ENCODE measurements at places on chromosomes 5 and 9. TPM values are rescaled to one million over a fixed set of nuclear protein-coding genes. Genes with fewer than 3 reads are reported as not detected.
A peak's percentile ranks its signal among the peaks of the same experiment; 100 is the strongest.

DNA sequence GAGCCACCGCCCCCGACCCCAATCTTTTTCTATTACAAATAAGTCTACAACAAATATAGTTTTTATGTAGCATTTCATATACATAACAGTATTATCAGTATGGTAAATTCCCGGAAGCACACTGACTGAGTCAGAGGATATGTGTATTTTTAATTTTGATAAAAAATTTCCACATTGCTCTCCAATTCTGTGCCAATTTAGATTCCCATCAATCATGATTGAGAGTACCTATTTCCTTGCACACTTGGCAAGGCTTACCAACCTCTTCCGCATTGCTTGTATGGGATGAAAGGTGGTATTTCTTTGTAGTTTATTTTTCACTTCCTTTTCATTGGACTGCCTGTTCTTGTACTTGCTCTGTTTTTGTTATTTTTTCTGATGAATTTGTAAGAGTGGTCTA is 204.6 kb downstream of the RFX3 start:
- H3K36me3 ChIP-seq, result no peaks in the 10 kb centered on the region
- no peak overlapping the region for H3K27ac ChIP-seq

DNA sequence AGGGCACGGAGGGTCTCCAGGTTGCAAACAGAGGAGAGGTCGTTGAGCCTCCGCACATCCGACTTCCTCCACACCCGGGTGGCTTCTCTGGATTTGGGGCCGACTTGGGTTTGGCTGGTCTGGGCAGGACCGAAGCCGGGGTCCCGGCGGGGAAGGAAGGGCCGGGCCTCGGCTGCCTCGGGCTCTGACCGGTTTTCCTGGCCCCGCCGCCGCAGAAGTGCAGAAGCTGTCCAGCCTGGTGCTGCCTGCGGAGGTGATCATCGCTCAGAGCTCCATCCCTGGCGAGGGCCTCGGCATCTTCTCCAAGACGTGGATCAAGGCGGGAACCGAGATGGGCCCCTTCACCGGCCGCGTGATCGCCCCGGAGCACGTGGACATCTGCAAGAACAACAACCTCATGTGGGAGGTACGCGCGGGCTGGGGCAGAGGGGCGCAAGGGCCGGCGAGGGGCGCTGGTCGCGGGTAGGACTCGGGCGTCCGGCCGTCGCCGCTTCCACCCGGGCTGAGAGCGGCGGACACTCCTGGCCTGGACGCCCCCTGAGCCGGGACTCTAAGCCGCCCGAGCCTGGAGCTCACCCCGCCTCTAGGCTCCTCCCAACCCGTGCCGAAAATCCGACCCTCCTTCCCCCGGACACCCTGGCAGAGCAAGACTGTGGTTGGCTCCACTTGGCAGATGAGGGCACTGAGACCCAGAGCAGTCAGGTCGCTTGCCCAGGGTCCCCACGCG is 2.2 kb downstream of the PRDM12 start:
- no peaks in the 10 kb centered on the region for H3K4me1 ChIP-seq
- H3K27ac ChIP-seq, result no peak overlapping the region
- H3K36me3 ChIP-seq, result no peaks in the 10 kb centered on the region
- DNase-seq, result no peak

DNA sequence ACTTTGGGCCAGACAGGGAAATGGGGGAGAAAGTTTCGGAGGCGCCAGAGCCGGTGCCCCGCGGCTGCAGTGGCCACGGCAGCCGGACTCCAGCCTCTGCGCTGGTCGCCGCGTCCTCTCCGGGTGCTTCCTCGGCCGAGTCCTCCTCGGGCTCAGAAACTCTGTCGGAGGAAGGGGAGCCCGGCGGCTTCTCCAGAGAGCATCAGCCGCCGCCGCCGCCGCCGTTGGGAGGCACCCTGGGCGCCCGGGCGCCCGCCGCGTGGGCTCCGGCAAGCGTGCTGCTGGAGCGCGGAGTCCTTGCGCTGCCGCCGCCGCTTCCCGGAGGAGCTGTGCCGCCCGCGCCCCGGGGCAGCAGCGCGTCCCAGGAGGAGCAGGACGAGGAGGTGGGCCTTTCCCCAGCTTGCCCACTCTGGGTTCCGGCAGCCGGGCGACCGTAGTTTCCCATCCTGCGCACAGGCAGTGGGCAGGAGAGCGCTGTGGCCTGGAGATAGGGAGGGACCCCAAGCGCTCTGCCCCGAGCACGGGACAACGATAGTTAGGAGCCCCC is 516 bp downstream of the MAST4 start:
- no peaks in the 10 kb centered on the region for H3K36me3 ChIP-seq
- peak overlapping the region; percentile 74 for H3K4me3 ChIP-seq
- DNase-seq, result peak; percentile 72
- no peaks in the 10 kb centered on the region for H3K4me1 ChIP-seq
- peaks cover 22% of the 10 kb centered on the region for H3K27me3 ChIP-seq

DNA sequence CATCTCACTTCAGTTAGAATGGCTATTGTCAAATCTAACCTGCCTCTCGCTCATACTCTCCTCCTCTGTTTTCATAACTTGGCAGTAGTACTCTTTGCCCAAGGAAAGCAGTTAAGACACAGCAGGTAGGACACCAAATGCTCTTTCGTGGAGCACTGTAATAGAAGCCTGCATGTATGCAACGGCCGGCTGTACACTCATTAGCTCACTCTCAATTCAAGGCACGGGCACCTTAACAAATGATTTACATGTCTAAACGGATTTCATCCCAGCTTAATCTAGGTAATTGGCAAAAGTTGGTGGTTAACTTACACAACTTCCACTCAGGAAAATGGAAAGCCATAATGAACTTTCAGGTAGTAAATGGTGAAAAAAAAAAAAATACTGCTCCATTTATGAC is 14.9 kb downstream of the DEPDC1B start:
- H3K4me3 ChIP-seq, result no peak overlapping the region
- DNase-seq, result no peak
- H3K4me1 ChIP-seq, result no peaks in the 10 kb centered on the region
- H3K27me3 ChIP-seq, result no peaks in the 10 kb centered on the region
- H3K36me3 ChIP-seq, result no peaks in the 10 kb centered on the region

Gene SLC1A3
- 1.7 TPM for polyA plus RNA-seq
